ENCODE measurements at places on chromosomes 16 and 17. TPM values are rescaled to one million over a fixed set of nuclear protein-coding genes. Genes with fewer than 3 reads are reported as not detected.

GRCh38 chr16:56814537-56815432, 50.2 kb upstream of the SLC12A3 start:
- peak; percentile 41 for DNase-seq

DNA sequence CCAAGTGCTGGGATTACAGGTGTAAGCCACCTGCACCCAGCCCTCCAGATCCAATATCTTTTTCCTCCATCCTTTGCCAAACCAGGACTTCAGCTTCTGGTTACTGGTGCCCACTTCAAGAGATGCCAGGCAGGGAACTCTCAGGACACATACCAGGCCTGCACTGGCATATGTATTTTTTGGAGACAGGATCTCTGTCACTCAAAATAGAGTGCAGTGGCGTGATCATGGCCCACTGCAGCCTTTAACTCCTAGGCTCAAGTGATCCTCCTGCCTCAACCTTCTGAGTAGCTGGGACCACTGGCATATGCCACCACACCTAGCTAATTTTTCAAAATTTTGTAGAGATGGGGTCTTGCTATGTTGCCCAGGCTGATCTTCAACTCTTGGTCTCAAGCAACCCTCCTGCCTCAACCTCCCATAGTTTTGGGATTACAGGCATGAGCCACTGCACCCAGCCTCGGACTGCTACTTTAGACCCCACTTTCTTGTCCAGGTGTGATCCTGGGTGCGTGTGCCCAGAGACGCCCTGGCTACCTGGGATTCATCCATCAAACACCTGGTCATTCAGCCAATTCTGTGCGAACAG, 55.8 kb downstream of the BMERB1 start:
- DNase-seq: no peak

DNA sequence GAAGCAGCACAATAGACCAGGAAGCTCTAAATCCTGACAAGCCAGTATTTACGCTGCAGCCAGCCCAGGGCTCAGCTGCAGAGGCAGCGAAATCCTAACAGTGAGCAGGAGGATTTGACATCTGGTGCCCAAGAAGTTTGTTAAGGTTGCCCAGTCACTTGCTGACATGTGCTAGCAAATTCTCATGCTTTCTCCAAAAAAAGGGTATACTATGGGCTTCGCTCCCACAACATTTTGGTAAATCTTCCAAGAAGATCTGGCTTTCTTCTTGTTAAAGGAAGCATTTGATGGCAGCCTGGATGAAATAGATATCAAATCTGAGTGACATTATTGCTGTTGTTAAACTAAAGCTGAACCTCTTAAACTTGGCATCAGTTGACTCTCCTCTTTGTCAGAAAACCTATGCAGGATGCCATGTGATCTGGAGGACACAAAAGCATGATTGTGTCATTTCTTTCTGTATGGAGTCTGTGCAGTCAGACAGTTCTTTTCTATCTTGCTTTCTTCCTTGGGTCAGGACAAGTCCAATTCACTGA, 949.7 kb upstream of the RBFOX1 start:
- no peak for DNase-seq

Gene PRSS33
- not detected for total RNA-seq

DNA sequence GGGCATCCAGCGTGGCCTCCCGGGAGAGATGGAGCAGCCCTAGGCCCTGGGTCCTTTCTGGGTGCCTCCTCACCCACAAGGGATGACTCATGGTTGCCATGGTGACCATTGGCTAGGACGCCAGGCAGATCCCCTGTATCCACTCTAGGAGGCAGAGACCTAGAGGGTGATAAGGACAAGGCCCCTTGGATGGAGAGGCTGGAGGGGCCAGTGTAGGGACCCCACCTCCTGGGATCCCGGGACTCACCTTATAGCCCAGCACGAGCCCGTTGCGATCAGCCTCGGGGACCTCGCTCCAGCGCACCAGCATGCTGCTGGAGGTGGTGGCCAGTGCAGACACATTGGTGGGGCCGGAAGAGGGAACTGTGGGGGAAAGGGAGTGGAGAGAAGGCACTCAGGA, 82.2 kb upstream of the CDC42EP4 start:
- no peak for DNase-seq

Gene SLC5A10
- 0.25 TPM for total RNA-seq

Gene ACAP1
- 8.9 TPM for total RNA-seq

DNA sequence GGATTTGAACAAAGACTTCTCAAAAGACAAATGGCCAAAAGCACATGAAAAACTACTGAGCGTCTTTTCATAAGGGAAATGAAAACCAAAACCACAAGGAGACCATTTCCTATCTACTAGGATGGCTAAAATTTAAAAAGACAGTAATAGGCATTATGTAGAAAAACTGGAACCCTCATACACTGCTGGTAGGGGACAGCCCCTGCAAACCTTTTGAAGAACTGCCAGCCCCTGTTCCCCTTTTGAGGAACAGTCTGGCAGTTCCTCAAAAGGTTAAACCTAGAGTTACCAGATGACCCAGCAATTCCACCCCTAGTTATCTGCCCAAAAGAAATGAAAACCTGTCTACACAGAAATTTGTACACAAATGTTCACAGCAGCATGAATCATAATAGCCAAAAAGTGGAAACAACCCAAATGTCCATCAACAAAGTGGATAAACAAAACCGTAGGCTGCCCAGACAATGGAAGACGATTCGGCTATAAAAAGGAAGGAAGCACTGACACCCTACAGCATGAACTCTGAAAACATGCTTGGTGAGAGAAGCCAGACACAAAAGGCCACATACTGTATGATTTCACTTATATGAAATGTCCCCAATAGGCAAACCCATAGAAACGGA, 22.9 kb downstream of the CDIP1 start:
- no peak for DNase-seq

Gene NUPR1
- total RNA-seq: 12.3 TPM

DNA sequence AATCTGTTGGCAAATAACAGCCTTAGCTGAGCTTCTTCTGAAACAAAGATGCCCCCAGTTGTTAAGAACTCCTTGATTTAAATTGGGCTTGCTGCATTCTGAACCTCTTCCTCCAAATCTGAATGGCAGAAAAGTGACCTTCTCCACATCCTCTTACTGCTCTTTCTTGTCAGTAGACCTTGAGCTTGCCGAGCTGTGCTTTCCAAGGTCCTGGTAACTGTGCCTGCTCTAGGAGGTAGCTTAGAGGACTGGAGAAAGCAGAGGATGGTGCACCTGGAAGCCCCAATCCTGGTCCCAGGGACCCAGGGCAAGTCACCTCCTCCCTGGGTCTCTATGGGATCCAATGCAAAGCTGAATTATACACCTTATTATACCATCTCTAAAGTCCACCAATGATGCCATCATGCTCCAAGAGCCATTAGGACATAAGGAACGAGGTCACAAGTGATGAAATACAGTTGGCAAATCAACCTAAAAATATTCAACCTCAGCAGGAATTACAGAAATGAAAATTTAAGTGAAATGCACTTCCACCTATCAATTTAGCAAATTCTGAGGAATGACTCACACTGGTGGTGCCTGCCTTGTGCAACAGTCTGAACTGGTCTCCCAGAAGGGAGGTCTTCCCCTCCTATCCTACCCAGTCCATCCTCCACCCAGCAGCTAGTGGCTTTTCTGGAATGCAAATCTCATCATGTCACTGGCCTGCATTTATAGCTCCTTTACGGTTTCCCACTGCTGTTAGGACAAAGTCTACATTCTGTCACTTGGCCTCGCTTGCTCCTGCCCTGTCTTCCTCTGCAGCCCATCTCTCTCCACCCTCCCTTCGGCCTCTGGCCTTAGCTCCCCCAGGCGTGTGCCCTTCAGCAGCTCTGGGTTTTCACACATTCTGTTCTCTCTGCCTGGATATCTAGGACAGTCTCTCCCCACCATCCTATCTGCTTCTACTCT, 36.6 kb downstream of the TOM1L2 start:
- DNase-seq: no peak

- no peak for DNase-seq
These were observed 13.7 kb upstream of the LGALS3BP start for GRCh38 chr17:78993241-78993956.

DNA sequence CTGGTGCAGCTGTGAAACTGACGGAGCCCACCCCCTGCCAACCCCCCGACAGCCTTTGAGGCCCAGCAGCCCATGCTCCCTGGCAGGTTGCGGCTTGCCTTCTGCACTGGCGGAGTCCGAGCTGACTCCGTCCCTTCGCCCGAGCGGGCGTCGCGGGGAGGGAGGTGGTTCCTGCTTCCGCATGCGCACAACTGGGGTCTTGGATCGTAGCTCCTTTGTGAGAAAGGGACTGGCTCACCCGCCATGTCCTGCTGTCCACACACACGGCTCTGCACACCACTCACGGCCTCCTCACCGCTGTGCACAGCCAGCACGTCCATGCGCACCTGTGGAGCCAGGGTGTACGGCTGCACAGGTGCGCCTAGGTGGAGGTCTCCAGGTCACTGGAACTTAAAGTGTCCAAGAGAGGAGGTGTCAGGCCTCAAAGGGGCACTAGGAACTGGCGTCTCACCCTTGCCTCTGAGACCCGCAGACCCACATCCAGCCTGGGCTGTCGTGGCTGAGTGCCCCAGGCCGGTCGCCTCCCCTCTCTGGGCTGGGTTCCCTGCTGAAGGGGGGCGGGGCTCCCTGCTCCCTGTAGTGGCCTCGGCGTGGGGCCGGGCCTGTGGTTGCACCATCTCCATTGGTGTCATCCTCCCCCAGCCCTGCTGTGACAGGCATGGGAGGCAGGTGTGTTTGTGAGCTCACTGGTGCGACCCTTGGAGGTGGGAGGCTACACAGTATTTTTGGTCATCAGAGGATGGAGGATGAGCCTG, 45.3 kb downstream of the JPH3 start:
- no peak for DNase-seq
